Stimulated activated CD4-positive, alpha-beta T cell treated with anti-CD3 and anti-CD28 coated beads, Interleukin-4, amount 100 ng/mL, for 4 hours (primary cell): ENCODE measurements at places on chromosomes 4 and X.

GRCh38 chrX:8288590-8288989 lies 117.5 kb upstream of the VCX2 start:
- DNase-seq = no peak

- no peak for DNase-seq
These were observed 49.9 kb downstream of the PCDH7 start for GRCh38 chr4:30770049-30770549.

GRCh38 chr4:157185363-157185762 lies 35.2 kb upstream of the GRIA2 start:
- DNase-seq = no peak

GRCh38 chr4:124753941-124754581 lies 41.5 kb upstream of the ANKRD50 start:
- DNase-seq = no peak

- DNase-seq = no peak
These were observed 132.6 kb downstream of the PACRGL start for GRCh38 chr4:20832826-20833225.

DNA sequence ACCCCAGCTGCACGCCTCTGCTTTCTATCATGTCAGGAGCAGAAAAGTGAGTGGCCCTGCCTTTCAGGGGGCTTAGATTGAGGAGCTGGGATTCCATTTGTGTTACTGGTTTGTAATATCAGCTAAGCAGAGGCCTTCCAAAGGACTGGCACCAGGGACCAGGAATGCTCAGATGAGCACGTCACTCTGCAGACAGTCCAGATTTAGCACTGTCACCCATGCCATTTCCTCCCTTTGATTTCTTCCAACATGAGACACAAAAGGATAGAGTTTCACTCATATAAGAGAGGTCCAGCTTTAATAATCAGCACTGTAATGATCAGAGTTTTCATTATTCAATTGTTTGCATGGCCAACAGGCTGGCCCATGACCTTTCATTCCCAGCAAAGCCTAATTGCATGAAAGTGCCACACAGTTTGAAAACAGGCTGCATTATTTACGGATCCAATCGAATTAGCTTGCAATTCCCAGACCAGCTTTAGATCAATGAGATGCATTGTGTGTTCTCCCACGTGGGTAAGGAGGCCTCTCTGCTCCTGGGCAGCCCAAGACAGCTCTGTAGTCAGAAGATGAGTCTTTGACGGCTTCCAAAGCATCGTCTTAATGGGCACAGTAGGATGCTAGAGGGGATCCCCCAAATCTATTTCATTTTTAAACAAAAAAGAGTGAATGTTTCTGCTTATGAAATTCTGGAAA lies 9.8 kb upstream of the SLC2A9 start:
- no peak for DNase-seq

DNA sequence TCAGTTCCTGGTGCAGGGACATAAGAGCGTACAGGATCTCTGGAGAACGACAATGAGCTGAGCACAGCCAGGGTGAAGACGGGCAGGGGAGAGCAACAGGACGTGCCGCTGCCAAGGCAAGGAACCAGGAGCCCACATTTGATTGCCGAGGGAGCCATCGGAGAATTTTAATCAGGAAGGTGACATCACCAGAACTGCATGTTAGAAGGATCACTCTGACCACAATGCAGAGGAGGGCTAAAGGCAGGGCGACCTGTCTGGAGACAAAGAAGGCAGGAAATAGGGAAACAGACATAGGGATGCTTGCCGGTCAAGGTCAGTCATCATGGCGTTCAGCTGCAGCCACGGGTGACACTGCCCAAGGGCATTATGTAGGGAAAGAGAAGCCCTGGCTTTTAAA lies 81.4 kb downstream of the RBM47 start:
- DNase-seq = no peak

GRCh38 chrX:45011131-45011530 lies 138.1 kb downstream of the KDM6A start:
- DNase-seq = no peak

DNA sequence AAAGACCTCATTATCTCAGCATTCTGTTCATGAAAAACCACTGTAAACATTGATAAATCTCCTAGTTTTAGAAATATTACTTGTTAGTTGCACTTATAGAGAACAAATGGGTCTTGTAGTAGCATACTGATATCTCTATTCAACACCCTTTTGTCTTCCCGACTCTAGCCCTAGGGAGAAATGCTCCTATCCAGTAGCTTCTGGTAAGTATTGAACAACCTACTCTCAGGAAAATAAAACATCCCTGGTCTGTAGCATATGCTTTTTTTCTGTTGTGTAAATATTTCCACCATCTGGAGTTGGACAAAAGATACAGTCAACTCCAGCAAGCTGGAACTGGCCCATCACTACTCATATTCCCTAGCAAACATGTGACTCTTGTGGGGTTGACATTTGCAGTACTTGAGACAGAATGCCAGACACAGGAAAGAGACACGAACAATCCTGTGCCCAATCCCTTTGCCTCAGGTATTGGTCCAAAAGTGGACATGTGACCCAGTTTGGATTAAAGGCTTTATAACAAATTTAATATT lies 188.2 kb downstream of the GC start:
- DNase-seq = no peak

DNA sequence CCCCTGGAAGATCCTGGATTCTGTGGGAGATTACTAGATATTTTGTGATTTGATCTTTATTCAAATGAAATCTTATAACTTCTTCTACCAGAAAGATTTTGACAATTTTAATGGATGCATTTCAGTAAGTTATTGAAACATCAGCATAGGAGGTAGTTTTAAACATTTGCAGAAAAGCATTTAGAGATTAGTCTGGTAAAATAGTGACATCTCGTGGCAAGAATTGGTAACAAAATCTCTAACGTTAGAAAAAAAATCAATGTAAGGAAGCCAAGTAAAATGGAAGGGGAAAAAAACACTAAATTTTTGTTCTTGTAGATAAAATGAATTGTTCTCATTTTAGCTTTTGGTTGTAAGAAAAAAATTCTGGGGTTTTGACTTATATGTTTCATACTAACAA lies 73.3 kb downstream of the TASL start:
- DNase-seq = no peak

- no peak for DNase-seq
These were observed 12.2 kb upstream of the RBPJ start for GRCh38 chr4:26308568-26308967.

DNA sequence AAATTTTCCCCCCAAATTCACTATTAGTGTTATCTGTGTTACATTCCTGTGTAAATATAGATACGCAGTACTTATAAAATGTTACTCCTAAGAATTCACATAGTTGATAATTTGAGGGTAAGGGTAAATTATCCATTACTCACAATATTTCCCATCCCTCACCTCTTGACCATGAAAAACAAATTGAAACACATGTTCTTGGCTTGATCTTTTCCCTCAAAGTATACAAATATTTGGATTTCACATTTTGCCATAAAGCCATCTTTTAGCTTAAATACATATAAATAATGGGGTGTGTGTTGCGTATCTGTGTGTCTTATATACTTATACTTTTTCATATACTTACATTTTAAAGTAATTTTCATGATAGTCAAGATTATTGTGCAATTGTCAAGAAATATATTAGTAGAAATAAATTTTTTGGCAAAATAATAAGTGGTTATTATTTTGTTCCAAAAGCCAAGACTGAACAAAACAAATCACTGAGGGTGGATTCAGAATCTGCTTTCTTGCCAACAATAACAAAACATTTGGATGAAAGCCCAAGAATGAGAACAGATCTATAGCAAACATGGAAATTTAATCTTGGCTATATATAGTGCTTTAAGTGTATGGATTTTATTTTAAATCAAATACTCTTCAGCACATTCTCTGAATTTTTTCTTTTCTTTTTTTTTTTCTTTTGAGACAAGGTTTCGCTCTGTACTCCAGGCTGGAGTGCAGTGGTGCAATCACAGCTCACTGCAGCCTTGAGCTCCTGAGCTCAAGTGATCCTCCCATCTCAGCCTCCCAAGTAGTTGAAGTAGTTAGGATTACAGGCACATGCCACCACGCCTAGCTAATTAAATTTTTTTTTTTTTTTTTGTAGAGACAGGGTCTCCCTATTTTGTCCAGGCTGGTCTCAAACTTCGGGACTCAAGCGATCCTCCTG lies 48.5 kb upstream of the PRSS48 start:
- DNase-seq = no peak

DNA sequence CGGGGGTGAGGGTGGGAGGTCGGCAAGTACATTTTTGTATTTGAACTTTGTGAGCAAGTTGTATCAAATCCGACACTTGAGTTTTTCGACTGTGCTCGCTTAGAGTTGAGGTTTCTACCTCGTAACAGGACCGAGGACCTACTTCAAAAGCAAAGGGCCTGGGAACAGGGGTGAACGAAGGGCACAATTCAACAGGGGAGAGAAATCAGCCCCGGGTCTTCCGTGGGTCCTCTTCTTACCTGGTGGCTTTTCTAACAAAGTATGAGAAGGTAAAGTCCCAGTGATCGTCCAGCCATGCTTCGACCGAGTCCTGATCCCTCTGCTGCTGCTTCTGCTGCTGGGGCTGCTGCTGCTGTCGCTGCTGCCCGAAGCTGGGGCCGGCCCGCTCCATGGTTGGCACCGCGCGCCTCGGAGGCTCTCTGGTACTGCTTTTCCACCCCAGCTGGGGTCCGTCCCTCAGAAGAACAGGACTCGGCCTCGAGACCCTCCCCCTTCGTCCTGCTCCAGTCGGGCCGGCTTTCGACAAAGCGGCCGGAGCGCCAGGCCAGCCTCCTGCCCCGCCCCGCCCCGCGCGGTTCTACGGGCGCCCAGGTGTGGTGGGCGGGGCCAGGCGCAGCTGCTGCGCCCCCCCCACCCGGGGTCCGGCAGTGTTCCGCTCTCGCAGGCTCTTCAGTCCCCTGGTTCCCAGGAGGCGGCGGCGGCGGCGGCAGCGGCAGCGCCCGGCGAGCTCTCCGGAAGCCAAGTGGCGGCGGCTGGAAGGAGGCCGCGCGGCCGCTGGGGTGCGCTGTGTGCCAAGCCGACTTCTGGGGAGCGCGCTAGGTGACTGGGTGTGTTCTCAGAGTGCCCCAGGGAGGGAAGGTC lies at the start of gene PDE5A:
Gene PDE5A (minus strand): TSS at position 524 of the 861 bp plus-strand sequence. CDS start 133 bp downstream, at position 391.
- peak; percentile 67 for DNase-seq

DNA sequence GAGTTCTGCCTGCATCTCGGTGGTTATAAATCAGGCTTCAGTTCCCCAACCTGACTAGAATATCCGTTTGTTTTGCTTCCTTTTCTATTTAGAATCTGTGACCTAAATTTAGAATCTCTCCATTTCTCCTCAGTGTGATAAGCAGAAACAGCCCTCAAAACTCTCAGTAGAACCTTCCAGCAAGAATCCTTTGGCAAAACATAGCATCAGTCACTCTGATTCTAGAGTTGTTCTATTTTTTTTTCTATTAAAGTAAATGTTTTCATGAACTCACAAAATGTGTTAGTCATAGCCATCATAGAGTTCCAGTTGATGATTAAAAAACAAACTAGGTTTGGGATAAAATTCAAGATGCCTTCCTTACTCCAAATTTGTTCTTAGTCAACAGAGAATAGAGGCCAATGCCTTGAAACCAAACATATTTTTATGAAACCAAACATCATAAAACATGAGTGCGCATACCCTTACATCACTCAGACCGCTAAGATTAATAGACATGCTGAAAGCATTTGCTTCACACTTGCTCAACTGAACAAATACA lies 13.2 kb upstream of the C1QTNF7 start:
- no peak for DNase-seq

DNA sequence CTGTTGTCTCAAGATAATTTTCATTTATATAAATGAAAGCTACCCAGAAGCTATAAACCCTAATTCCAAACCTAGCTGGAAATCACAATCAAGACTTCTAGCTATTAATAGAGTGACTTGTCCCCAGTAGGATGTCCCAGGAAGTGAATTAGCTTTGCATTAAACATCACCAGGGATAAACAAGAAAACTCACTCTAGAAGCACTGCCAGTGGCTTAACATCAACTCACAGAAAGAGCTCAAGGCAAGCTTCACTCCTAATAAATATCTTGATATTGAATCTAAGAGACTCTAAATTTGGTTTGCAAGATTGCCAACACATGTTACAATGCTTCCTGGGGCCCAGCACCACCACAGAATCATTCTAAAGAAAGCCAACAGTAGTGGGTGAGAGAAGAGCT lies 468.7 kb upstream of the FAM241A start:
- DNase-seq = no peak

GRCh38 chrX:107205770-107206696 lies at the start of the genes DNAAF6 and NUP62CL:
Gene DNAAF6, plus strand, starts transcription at chrX:107206611. Its CDS starts 6,265 bp downstream, at chrX:107212876.
Gene NUP62CL, minus strand, starts transcription at chrX:107206433. Its CDS starts 31,287 bp downstream, at chrX:107175146.
- peak; percentile 52 for DNase-seq

GRCh38 chr4:111037591-111038360 lies 414.9 kb upstream of the PITX2 start:
- no peak for DNase-seq

DNA sequence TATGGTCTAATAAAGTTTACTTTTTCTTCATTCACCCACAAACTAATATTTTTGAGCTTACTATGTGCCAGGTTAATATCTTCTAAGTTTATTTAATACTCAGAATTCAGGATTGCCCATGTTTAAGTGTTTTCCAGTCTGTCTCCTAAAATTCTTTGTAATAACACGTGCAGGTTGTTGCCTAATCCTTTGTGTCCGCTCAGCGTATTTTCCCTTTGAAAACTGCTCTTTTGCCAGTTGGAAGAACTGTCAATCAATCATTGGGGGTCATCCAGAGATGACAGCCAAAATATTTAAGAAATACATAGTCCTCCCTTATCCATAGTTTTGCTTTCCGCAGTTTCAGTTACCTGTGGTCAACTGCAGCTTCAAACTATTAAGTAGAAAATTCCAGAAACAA lies 63.4 kb downstream of the LNX1 start:
- no peak for DNase-seq

DNA sequence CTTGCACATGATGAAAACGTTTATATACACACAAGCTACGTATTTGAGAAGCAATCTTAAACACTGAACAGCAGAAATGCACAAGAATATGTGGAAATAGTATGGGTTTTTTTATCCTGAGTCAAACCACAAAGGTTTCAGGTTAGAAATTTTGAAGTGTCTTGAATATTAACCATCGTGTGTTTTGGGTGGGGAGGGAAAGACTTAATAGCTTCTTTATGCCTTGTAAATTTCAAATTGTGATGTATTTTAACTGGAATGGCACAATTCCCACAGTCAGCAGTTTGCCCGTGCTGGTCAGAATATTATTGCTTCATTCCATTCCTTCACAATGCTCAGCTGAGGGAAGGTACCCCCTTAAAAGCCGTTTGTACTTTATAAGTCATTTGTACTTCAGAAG lies 67.4 kb upstream of the WDR1 start:
- DNase-seq = no peak
